CD4-positive, alpha-beta memory T cell (primary cell): ENCODE measurements at places on chromosomes 4 and X. TPM values are rescaled to one million over a fixed set of nuclear protein-coding genes. Genes with fewer than 3 reads are reported as not detected.

NDNF gene
- not detected for polyA plus RNA-seq

POLA1 gene
- 4.9 TPM for polyA plus RNA-seq

RHOH gene
- 266 TPM for polyA plus RNA-seq

HMX1 gene
- not detected for polyA plus RNA-seq

ERAS gene
- not detected for polyA plus RNA-seq

EVC2 gene
- 0.31 TPM for polyA plus RNA-seq

GNL3L gene
- 34.7 TPM for polyA plus RNA-seq

COL4A6 gene
- polyA plus RNA-seq: not detected

CCSER1 gene
- not detected for polyA plus RNA-seq

FGB gene
- polyA plus RNA-seq: not detected

DNAAF6 gene
- polyA plus RNA-seq: not detected

DUSP9 gene
- not detected for polyA plus RNA-seq

UCP1 gene
- polyA plus RNA-seq: not detected

MAGEA4 gene
- polyA plus RNA-seq: not detected

FAM47A gene
- polyA plus RNA-seq: not detected

TBX22 gene
- not detected for polyA plus RNA-seq

PALLD gene
- polyA plus RNA-seq: 0.55 TPM

PDS5A gene
- polyA plus RNA-seq: 56.6 TPM

TMEM156 gene
- polyA plus RNA-seq: 53.1 TPM

ZFP42 gene
- polyA plus RNA-seq: not detected

KLF3 gene
- 72.4 TPM for polyA plus RNA-seq

SORBS2 gene
- polyA plus RNA-seq: not detected

FHIP1A gene
- 0.59 TPM for polyA plus RNA-seq

GUCY2F gene
- not detected for polyA plus RNA-seq

NHS gene
- polyA plus RNA-seq: not detected

SLC25A14 gene
- polyA plus RNA-seq: 8.8 TPM

EDA gene
- polyA plus RNA-seq: 0.69 TPM

VCX3A gene
- polyA plus RNA-seq: not detected

HPF1 gene
- 41.9 TPM for polyA plus RNA-seq

PABPC4L gene
- not detected for polyA plus RNA-seq

AKAP14 gene
- not detected for polyA plus RNA-seq

F9 gene
- polyA plus RNA-seq: not detected

SPACA5 gene
- not detected for polyA plus RNA-seq

AMBN gene
- not detected for polyA plus RNA-seq

FRMD7 gene
- not detected for polyA plus RNA-seq

NPNT gene
- polyA plus RNA-seq: not detected

EGFL6 gene
- polyA plus RNA-seq: not detected
